ENCODE measurements at places on chromosomes 5 and 9.

GRCh38 chr5:62214701-62215100, 91.3 kb upstream of the KIF2A start:
- no peak for DNase-seq

- DNase-seq: no peak
Measured at GRCh38 chr5:122972877-122973276, 63.6 kb downstream of the PPIC start.

DNA sequence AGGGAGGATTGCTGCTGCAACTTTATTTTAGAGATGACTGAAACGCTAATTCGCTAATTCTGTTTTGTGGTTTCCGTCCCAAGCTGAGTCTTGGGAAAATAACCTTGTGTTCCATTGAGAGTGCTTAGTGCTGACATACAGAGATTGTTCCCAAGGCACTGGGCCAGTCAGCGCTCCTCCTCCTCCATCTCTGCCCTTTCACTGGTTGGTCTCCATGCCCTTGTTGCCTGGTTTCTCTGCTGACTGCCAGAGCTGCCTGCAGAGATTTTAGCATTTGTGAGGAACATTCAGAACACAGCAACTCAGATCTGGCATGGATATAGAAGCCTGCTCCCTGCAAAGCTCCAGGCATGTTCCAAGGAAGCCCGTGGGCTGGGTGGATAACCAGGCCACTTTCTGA, 126.0 kb upstream of the IRX2 start:
- DNase-seq: no peak

GRCh38 chr5:169670769-169671525, 33.9 kb downstream of the DOCK2 start:
- no peak for DNase-seq

DNA sequence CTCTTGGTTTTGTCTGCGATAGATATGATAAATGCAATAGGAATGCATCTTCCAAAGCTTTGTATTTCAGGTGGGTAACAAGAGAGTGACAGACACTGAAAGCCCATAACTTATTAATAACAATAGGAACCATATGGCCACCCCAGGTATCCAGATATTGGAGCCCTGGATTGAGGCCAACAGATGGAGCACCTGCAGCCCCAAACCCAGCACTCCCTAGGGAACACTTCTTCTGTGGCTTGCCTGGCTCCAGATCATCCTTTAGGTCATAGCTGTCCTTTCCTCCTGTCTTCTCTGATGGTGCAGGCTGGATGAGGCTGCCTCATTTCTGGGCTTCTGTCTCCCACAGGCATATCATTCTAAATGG, 5.0 kb upstream of the IL3 start:
- DNase-seq: no peak

GRCh38 chr9:15068261-15068660, 158.0 kb upstream of the FREM1 start:
- no peak for DNase-seq

DNA sequence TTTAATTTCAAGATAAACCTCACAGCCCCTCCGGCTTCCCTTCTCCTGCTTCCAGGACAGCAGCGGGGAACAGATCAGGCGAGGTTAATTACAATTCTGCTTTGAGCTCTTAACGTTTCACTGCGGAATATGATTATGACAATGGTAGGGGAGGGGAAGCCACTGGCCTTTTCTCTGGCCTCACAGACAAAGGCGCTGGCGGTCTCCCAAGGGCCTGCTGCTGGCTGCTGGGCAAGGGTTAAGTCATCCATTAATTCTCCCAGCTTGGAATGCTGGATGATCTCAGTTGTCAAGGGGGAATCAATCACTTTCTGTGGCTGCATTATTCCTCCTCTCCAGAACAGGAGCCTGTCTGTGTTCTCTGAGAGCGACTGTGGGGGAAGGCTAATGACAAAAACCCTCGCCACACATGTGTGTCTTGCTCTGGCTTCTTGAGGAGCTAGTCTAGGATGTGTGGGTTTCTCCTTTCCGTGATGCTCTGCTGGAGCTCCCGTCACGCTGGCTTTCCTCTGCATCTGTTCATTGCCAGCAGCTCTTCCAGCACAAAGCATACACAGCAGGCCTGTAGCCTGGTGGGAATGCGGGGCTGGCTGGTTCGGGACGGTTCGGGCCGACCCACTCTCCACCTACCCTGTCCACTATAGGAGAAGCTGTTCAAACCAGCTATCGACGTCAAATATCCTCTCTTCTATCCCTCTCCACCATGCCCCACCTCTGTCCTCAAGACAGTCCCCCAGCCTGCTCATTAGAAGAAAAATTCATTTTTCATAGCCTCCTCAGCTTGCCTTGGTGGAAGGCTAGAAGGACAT, 82.8 kb downstream of the DCP2 start:
- DNase-seq: no peak

GRCh38 chr5:1209896-1210776, 8.7 kb downstream of the SLC6A19 start:
- DNase-seq: no peak

DNA sequence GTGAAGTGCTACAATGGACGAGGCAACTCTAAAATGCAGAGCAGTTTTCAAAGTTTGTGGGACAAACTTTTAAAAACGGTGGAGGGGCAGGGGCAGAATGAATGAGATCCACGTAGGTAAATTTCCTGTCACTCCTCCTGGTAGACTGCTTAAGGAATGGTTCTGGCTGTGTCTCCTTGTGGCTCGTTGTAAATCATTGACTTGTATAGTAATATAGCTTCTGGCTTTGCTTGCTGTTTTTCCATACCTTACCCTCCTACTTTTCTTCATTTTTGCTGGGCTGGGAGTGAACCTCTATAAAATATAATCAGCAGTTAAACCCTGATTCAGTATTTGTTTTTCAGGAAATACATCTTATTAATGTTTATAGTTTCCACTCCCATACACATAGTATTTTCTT, 235.7 kb downstream of the TUSC1 start:
- DNase-seq: no peak

DNA sequence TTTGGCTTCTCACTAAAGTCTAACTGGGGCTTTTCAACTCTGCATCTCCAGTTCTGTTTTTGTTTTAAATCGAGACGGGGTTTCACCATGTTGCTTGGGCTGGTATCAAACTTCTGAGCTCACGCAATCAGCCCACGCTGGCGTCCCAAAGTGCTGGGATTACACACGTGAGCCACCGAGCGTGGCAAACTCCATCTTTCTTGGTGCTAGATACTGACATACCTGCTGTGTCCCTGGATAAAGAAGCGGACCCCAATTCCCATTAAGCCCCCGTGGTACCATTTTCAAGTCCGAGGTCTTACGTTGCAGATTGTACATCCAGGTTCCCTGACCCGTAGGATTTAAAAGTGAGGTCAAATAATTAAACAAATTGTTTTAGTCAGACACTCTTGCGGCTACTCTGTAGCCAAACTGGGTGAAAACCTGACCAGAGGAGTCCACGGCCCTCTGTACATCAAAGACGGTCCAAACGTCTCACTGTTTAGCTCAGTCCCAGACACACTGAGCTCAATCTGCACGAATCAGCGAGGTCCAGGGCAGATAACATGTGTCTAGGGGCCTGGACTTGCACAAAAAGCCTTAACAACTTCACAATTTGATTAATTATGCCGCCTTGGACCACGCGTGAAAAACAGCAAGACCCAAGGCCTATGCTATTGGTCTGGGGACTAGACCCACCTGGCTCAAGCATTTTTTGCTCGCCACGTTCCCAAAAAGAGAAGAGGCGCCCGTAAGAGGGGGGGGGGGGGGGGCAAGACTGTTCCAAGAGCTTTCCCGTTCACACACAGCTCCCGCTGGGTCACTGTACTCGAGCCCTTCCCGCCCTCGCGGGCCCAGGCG, 727 bp upstream of the DNAJA1 start:
- DNase-seq: no peak

DNA sequence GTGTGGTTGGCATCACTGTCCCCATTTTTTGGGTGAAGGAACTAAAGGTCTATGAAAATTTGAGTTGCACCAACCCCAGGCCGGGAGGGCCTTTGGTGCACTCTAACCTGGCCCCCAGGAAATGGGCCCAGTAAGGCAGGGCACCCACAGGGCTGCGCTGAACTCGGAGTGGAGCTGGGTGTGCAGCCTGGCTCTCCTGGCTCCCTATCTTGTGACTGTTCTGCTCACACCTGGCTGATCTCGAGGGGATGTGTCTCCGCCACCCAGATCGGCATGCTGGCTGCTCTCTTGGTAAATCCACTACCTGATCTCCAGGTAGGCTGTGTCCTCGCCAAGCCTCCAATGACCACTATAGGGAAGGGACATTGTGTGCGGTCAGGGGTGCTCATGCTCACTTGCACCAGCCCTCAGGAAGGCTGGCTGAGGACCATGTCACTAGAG, 259.8 kb downstream of the NSG2 start:
- no peak for DNase-seq

GRCh38 chr9:116420993-116421538, 266.0 kb upstream of the TRIM32 start:
- no peak for DNase-seq

- peak; percentile 67 for DNase-seq
Measured at GRCh38 chr5:34411470-34412346, 244.4 kb upstream of the RAI14 start.

DNA sequence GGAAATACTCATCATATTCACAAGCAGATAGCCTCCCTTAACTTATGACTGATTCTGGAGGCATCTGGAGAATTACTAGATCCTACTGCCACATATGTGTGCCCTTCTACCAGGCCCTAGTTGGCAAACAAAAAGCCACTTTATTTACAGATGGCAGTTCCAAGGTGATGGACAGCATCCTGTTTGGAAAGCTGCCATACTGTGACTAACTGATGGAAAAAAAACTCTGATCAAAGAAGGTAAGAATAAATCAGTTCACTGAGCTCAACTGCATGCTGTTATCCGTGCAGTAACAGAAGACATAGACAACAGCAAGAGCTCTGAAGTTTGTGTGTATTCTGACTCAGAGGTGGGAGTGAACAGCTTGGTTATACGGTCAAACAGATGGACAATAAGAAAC, 279.8 kb upstream of the POU5F2 start:
- peak; percentile 21 for DNase-seq

- DNase-seq: no peak
Measured at GRCh38 chr5:137761566-137761965, 7.4 kb upstream of the HNRNPA0 start.

DNA sequence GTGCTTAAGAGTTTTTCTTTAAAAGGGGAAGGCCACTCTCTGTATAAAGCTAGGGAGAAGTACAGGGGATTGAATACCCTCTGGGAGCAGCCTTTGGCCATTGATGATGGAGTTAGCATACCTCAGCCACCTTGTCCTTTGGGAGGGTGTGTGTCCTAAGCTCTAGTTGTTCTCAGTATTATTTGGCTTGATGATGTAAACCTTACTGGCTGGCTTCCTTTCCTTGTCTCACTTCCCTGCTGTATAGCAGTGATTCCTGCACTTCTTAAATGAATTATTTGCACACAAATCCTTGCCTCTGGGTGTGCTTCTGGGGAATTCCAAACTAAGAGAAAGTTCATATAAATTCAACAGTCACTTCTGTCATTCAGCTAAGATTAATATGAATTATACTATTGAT, 234.9 kb upstream of the RIOK2 start:
- no peak for DNase-seq

DNA sequence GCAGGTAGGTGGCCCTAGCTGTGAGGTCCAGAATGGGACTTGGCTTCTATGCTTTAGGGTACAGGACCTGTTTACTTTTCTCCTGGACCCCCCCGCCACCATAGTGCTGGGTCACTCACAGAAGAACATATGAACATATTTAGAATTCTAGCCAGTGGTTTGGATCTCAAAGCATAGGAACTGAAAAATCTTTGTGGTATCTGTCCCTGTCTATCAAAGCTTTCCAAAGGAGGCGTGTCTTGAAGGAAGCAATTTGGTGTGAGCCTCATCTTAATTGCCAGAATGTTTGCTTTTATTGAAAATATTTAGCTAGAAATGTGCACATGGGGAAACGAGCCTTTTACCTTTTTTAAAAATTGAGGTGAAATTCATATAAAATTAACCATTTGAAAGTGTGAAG, 6.2 kb downstream of the PHF2 start:
- DNase-seq: no peak

DNA sequence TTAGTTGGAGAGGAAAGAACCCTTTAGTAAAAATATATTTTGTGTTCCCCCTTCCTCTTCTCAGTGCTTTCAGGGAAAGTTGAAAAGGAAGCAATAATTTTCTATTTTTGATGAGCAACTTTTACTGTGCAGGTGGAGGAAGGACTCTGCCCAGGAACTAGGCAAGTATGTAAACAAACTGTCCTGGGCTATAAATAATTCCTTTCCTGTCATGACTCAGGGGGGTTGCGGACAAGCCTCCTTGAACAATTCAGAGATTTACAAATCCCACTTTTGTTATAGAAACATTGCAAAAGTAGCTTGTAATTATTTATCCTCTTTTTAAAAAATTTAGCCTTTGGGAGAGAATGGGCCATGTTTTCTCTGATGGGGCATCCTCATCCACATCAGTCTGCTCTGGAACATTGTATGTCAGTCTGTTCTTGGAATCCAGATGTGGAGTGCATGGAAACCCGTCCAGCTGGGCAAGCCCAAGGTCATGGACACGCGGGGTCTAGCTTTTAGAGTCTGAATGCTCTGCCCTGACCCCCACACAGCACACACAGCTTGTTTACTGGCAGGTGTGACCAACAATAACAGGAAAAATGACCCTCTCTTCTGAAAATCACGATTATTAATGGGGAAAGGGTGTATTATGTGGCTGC, 127.6 kb downstream of the GADD45G start:
- DNase-seq: no peak

DNA sequence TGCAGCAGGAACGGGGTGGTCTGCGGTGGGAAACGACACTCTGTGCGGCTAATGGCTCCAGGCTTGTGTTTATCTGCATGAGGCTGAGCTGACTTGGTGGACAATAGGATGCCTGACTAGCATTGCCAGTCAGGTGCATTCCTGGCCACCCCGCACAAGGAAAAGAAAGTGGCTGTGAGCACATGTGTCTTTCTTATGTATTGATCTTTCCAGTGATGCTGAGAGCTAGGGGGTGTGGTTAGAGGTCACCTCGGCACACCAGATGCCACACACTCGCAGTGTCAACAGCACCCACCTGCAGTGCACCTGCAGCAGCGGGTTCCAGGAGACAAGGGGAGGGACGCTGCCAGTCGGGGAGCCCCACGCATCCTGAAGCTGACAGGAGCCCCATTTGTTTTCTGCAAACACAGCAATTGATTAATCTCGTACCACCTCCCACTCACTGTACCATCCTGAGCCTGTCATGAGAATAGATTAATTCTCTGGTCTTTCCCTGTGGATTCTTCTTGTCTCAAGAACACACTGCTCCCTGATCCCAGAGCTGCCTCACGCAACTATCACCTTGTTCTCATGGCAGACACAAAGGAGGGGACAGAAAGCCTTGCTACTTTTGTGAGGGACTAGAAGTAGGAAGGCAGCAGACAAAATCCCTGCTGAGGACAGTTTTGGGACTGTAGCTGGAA, 251.7 kb upstream of the WWC1 start:
- DNase-seq: no peak

- no peak for DNase-seq
Measured at GRCh38 chr5:158877706-158878105, 222.0 kb downstream of the EBF1 start.

GRCh38 chr9:93159601-93160471, 24.1 kb upstream of the WNK2 start:
- peak; percentile 95 for DNase-seq
